NCI-H2107 (cell line): ENCODE measurements at places on chromosomes 5 and 9.

- no peak for DNase-seq
These were observed 33.3 kb upstream of the DAPK1 start for GRCh38 chr9:87464110-87464991.

- DNase-seq: no peak
These were observed 311.4 kb downstream of the TLE4 start for GRCh38 chr9:79883073-79883645.

- peak; percentile 95 for DNase-seq
These were observed 57.3 kb downstream of the GADD45G start for GRCh38 chr9:89661956-89662717.

DNA sequence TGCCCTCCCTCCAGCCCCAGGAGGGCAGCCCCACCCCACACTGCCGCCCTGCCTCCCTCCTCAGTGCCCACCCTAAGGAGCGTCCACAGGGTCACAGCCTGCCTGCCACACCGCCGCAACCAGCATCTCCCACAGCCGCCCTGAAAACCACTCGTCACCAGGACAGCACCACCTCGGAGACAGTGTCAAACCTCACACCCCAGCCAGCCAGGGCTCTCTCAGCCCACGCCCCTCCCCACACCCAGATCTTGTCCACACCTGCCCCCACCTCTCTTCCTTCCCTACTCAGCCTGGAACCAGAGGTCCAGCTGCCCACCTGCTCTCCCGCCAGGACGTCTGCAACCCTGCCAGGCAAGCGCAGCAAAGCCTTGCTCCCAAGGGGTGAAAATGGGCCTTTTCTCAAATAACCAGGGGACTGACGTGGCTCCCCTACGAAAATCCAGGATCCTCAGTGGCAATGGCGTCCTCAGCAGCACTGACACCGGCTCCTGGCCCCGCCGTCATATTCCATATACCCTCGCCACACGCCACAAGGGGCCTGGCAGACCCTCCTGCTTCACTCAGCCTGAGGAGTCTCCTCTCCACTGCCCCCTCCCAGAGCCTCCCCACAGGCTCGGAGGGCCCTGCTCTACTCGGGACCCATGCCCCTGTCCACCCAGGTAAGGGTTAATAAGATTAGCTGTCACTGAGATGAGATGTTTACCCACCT is 71.0 kb upstream of the ADAMTS2 start:
- no peak for DNase-seq

DNA sequence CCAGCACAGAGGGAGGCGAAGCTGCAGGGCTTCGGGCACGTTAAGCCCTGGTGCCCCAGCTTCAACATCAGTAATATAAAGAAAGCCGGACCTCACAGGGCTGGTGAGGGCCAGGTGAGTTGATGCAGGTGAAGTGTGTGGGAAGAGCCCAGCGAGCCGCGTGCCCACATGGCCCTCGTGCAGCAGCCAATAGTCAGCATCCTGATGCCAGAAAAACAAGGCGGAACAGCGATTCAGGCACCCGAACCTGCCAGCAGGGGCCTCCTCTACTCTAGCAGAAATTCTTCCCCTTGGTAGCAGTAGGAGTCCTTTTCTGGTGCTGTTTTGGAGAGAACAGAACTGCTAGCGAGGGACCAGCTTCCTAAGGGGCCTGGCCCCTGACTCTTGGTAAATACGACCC is 7.8 kb downstream of the MED10 start:
- DNase-seq: no peak

DNA sequence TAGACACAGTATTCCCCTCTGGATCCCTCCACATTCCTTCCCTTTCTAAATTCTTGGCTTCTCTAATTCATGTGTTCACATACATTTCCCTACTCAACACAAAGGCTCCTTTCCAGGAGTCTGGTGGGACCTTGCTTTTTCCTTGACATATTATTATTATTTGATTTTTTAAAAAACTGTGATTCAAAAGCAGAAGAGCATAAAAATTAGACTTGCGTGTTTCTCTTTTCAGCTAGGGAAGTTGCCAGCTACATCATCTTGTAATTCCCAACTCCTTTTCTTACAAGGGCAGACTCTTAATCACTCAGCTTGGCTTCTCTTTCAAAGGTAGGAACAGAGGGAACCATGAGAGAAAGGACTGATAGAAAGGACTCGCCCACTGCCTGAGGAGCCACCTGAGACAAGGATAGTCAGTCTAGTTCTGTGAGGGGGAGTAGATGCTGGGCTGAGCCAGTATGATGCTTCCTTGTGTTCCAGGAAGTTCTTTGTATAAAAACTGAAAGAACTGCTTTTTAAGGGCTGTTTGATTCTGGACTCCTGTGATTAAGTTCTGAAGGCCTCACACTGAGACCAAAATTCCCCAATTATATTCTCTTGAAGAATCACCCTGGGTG is 51.0 kb upstream of the DPYSL3 start:
- DNase-seq: no peak

GRCh38 chr9:114538241-114538640 is 33.0 kb upstream of the WHRN start:
- no peak for DNase-seq

GRCh38 chr5:43664501-43665040 is 61.6 kb downstream of the NNT start:
- no peak for DNase-seq

DNA sequence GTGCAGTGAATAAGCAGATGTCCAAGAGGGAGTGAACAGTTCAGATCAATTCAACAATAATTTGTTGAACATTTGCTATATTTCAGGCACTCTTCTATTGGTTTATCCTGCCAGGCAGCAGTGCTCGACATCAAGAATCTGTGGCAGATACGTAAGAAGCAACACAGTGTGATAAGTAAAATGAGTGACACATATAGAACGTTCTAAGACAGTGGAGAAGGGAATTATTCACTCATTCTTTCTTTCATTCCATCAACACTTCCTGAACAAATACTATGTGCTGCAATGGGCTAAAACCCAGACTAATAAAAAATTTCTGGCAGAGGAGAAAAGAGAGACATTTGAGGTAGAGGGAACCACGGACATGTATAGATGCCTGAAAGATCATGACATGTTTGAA is 89.9 kb upstream of the GLIS3 start:
- DNase-seq: no peak

- no peak for DNase-seq
These were observed 1.5 kb downstream of the SPAAR start for GRCh38 chr9:35910613-35911359.

- no peak for DNase-seq
These were observed 73.8 kb downstream of the LHFPL2 start for GRCh38 chr5:78574731-78575161.

- no peak for DNase-seq
These were observed 32.7 kb downstream of the GAPT start for GRCh38 chr5:58523956-58524355.
